ENCODE measurements at places on chromosomes 5 and 9. TPM values are rescaled to one million over a fixed set of nuclear protein-coding genes. Genes with fewer than 3 reads are reported as not detected.
A peak's percentile ranks its signal among the peaks of the same experiment; 100 is the strongest.

GRCh38 chr9:26331223-26331622 lies 561.4 kb downstream of the CAAP1 start:
- H3K27me3 ChIP-seq: no peaks in the 10 kb centered on the region
- no peaks in the 10 kb centered on the region for H3K36me3 ChIP-seq
- no peak overlapping the region for H3K4me3 ChIP-seq
- no peaks in the 10 kb centered on the region for H3K4me1 ChIP-seq

- H3K36me3 ChIP-seq: no peaks in the 10 kb centered on the region
- no peaks in the 10 kb centered on the region for H3K4me1 ChIP-seq
- no peak for DNase-seq
- H3K27me3 ChIP-seq: no peaks in the 10 kb centered on the region
Measured at GRCh38 chr5:140927228-140927573, 1.1 kb downstream of the PCDHAC1 start.

The SHISAL2B gene
- polyA plus RNA-seq: not detected

DNA sequence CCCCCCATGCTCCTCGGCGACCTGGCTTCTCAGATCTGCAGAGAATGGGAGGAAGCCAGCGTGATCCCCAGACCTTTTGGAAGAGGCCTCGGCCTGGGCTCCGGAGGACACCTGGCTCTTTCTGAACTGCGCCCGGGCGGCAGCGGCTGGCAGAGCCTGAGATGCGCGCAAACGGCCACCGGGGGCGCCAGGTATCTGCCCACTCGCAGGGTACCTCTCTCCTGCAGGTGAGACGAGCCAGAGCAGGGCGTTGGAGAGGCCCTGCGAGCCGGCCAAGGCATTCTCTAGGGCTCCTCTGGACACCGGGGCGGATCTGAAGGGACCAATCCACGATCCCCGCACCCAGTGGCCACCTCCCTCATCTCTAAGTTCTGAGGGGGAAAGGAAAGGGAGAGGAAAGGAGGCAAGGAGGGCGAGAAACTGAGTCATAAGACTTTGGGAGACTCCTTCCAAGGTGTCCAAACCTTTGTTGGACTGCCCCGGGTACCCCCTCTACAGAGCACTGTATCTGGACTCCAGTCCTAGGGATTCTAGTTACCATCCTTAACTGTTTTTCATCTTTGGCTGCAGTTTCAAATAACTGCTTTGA lies 55.0 kb upstream of the SLC46A2 start:
- no peak overlapping the region for H3K4me3 ChIP-seq
- no peaks in the 10 kb centered on the region for H3K27me3 ChIP-seq
- H3K4me1 ChIP-seq: no peaks in the 10 kb centered on the region
- no peak for DNase-seq
- no peak overlapping the region for H3K27ac ChIP-seq

DNA sequence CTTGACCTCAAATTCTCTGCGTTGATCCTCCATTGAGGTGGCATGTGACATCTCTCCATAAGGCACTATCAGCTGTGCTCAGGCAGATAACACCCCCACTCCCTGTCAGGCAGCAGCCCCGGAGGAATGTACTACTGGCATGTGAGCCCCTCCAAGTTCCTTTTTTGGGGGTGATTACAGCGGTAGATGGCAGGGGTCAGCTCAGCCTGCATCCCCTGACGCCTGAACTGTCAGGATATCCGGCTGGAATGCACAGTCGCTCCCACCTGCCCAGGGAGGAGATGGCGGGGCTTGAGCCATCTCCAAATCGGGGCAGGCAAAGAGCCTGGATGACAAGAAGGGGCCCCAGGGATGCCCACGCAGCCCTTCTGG lies 40.8 kb downstream of the FAM78A start:
- H3K27me3 ChIP-seq: no peaks in the 10 kb centered on the region
- peaks cover 36% of the 10 kb centered on the region for H3K36me3 ChIP-seq
- H3K4me1 ChIP-seq: peaks cover 7% of the 10 kb centered on the region
- no peak for DNase-seq

The SPAG8 gene
- polyA plus RNA-seq: 0.62 TPM

- H3K36me3 ChIP-seq: no peaks in the 10 kb centered on the region
- peaks cover 7% of the 10 kb centered on the region for H3K4me1 ChIP-seq
- H3K27ac ChIP-seq: no peak overlapping the region
- peaks cover 22% of the 10 kb centered on the region for H3K27me3 ChIP-seq
- no peak overlapping the region for H3K4me3 ChIP-seq
- no peak for DNase-seq
Measured at GRCh38 chr9:135980926-135981630, 19.9 kb upstream of the UBAC1 start.

The FOXD4L5 gene
- not detected for polyA plus RNA-seq

DNA sequence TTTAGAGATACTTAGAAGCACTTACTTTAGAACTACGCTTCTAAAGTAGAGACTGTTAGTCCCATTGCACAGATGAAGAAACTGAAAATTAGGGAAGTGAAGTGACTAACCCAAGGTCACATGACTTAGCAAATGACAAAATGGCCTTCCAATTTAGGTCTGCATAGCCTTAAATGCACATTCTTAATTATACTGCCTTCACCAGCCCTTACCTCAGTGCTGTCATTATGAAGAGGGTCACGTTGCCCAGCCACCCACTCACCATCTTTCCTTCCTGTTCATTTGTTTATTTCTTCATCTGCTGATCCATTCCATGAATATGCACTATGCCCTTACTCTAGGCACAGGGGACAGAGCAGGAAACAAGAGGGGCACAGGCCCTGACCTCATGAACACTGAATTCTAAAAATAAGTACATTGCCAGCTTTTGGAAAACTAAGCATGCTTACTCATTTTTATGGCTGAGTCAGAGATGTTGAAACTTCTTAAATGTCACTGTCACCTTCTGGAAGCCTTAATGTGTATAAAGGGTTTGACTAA lies 8.6 kb downstream of the HAVCR2 start:
- peaks cover 4% of the 10 kb centered on the region for H3K4me1 ChIP-seq
- no peaks in the 10 kb centered on the region for H3K27me3 ChIP-seq
- DNase-seq: peak; percentile 61
- H3K36me3 ChIP-seq: no peaks in the 10 kb centered on the region

The PCDHB11 gene
- 0.05 TPM for polyA plus RNA-seq

- no peaks in the 10 kb centered on the region for H3K4me1 ChIP-seq
- no peaks in the 10 kb centered on the region for H3K27me3 ChIP-seq
- H3K36me3 ChIP-seq: no peaks in the 10 kb centered on the region
- H3K27ac ChIP-seq: no peak overlapping the region
Measured at GRCh38 chr5:9278921-9279603, 266.8 kb downstream of the SEMA5A start.
